ENCODE measurements at places on chromosomes 1 and 21.

- peak; percentile 27 for DNase-seq
Measured at GRCh38 chr1:155003766-155004351, 1.3 kb downstream of the ZBTB7B start.

DNA sequence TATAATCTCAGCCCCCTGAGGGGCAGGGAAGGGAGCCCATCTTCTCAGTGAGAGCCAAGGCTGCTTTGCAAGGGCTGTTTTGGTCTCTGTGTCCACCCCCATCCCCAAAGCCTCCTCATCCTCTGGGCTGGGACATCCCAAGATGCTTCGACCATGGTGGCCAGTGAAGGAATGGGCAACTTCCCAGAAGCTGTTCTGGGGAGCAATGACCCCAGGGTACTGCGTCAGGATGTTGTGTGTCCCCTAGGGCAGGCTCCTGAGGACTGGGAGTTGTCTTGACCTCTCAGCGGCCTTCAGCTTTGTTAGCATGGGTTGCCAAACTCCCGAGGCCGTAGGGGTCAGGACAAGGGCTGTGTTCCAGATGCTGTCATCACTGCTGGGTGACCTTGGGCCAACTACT lies 238.4 kb upstream of the POU3F1 start:
- no peak for DNase-seq

DNA sequence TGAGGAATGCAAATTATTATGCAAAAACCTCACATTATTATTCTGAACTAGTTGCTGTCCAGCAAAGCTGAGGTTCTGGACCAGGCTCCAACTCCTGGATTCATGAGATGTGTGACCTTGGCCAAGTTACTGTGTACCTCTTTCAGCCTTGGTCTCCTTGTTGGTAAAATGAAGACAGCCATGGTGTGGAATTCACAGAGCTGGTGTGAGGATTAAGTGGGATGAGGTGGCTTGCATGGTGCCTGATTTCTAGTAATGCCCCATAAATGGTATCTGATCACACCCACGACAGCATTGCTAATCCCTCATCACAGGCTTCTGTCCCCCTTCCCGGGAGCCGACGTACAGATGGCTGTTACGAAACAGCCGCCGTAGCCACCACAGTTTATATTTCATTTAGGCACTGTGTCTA lies 59.6 kb downstream of the PGBD5 start:
- no peak for DNase-seq

GRCh38 chr21:28261298-28261697 lies 731.4 kb downstream of the LTN1 start:
- DNase-seq = no peak

DNA sequence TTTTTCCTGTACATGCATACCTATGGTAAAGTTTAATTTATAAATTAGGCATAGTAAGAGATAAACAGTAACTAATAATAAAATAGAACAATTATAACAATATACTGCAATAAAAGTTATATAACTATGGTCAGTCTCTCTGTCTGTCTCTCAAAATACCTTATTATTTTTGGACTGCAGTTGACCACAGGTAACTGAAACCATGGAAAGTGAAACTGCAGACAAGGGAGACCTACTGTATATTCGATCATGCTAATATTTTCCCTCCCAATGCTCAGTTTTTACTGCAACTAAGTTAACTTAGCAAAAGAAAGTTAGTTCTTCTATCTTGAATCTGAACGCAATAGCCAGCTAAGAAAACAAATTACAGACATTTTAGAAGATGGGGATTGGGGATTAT lies 12.3 kb upstream of the DHX9 start:
- no peak for DNase-seq

- DNase-seq = peak; percentile 27
Measured at GRCh38 chr1:225962440-225962975, 21.5 kb upstream of the LEFTY2 start.

DNA sequence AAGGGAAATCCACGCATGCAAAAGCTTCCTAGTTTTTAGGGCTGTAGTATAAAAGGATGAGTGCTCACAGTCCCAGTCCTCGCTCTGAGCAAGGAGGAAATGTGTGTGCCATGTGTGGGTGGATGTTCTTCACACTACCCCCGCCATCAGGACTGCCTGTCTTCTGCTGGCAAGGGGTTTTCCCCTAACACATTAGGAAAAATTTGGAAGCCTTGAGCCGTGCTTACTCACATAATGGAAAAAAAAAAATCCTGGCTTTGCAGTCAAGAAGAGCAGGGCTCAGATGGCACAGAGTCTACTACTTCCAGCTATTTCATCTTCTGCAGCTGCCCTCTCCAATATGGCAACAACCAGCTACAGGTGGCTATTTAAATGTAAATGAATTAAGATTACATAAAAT lies 363.1 kb downstream of the PLPP3 start:
- DNase-seq = no peak

DNA sequence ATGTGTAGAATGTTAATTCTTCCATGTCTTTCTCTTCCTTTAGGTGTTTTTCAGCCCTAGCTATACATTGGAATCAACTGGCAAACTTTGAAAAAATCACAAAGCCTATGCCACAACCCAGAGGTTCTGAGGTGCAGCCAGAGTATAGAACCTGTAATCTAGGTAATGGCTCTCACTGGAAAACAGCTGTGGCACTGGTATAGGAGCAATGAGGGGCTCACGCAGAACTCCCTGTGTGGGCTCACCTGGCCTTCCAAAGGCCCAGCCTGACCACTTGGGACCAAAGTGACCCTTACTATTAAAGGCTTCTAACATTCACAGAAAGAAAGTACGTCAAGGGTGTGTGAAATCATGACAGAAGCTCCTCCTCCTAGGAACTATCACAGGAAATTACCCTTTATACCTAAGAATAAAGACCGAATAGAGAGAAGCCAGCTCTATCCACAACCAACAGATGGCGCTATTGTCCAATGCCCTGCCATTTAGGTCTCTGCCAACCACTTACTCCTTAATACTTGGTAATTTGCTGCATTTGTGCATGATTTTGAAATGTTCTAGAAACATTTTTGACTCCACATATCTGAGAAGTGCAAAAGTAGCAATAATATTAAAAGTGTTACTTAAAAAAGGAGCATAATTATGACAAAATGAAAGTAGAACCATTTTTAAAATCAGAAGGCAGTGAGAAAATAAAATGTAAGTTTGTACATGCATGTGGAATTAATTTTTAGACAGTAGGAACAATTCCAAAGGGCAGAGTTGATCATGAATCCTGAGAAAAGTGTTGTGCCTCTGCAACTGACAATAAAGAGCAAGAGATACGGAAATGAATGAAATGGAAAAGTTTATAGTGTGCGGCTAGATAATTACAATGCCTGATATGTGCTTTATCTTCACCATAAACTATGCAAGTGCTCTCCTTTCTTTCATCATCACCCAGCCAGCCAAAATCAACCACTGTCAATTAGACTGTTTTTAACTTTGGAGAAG lies 93.1 kb upstream of the HAO2 start:
- DNase-seq = no peak

- DNase-seq = no peak
Measured at GRCh38 chr1:8463144-8463927, 145.4 kb downstream of the SLC45A1 start.

- no peak for DNase-seq
Measured at GRCh38 chr1:162357681-162358266, 18.9 kb downstream of the SPATA46 start.

GRCh38 chr1:217861658-217862057 lies 230.5 kb downstream of the SPATA17 start:
- DNase-seq = no peak

DNA sequence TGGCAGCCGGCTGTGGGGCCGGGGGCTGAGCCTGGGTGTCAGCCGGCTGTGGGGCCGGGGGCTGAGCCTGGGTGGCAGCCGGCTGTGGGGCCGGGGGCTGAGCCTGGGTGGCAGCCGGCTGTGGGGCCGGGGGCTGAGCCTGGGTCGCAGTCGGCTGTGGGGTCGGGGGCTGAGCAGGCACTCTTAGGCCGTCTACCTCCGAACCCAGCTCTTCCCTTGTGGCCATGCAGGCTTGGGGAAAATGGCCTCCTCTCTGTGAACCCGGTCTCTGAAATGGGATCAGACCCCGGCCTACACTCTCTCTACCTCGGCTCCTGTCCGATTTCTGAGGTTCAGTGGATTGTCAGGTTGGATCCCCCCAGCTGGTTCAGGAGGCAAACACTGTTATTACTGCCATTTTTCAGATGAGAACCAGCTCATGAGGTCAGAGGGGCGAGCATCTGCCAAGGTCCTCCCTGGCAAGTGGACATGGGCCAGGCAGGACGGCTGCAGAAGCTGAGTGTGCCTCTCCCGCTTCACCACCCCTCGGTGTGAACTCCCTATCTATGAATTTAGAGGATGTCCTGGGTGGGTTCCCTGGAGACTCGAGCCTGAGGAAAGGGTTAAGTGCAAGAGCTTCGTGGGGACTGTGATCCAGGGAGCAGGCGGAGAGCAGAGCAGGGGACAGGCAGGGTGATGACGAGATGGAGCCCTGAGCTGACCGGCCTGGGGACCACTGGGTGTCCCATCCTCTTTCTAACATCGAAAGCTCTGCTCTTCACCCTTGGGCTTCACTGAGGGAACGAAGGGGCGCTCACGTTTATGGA lies 10.9 kb upstream of the COL18A1 start:
- DNase-seq = no peak

DNA sequence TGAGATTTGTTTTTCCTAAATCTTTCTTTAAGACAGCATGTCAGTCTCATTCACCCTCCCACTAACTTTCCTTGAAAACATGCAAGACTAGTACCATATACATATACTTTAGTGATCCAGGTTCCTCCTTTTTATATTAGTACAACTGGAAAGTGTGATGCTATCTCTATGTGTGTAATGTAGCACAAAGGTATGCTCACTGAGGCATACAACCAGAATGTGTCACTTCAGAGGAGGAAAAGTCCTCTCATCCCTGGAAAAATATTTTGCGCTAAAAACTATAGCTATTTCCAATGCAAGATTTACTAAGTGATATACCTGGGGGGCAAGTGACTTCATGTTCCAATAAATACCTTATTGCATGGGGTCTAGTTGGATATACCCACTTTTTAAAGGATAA lies 45.9 kb downstream of the BARHL2 start:
- DNase-seq = no peak

DNA sequence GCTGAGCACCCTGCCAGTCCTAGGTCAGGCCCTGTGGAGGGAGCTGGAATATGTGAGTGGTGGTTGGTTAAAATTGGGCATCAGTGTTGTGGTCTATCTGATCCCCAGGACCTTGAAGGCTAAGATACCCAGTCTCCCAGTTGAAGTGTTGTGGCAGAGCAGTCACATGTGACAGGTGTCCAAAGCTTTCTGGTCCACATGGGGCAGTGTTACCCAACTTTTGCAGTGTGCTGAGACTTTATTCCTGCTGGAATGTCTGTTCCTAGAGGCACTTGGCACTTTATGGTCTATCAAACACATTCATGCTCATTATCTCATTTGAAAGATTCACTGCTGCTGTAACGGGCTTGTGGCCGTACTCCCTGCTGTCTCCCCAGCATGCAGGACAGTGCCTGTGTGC lies 21.0 kb upstream of the LORICRIN start:
- no peak for DNase-seq

DNA sequence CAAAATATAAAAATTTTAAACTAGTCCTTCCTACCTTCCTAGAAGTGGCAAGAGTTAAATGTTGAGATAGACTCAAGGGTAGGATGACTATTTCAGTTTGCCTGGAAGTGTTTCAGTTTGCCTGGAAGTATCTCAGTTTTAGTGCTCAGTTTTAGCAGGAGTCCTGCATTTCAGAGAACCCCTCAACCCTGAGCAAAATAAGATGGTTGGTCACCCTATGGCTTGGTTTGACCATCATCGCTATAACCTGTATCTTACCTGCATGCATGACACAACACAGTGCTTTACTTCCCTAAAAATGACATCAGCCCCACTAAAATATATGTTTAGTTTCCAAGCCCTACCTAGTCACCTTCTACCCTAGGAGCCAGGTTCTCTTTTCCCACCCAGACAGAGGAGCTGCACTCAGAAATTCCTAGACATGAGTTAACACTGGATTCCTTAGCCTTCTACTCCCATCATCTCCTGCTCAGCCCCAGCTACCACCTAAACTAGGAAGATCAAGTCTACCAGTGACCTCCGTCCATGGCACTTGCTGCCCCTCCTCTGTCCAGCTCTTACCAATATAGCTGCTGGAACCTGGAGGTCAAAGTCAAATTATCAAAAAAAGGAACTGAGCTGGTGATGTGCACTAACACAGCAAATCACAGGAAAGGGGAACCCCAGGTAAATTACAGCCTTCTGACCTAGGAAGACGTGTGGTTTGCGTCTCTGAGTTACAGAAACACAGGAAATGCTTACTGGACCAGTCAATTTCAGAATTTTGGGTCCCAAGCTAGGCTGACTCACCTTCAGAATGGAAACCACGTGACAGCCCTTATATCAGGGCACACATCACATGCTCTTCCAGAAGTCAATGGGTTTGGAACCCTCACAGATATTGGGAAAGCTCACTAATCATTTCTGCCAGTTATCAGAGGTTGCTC lies 2.2 kb upstream of the G0S2 start:
- no peak for DNase-seq

DNA sequence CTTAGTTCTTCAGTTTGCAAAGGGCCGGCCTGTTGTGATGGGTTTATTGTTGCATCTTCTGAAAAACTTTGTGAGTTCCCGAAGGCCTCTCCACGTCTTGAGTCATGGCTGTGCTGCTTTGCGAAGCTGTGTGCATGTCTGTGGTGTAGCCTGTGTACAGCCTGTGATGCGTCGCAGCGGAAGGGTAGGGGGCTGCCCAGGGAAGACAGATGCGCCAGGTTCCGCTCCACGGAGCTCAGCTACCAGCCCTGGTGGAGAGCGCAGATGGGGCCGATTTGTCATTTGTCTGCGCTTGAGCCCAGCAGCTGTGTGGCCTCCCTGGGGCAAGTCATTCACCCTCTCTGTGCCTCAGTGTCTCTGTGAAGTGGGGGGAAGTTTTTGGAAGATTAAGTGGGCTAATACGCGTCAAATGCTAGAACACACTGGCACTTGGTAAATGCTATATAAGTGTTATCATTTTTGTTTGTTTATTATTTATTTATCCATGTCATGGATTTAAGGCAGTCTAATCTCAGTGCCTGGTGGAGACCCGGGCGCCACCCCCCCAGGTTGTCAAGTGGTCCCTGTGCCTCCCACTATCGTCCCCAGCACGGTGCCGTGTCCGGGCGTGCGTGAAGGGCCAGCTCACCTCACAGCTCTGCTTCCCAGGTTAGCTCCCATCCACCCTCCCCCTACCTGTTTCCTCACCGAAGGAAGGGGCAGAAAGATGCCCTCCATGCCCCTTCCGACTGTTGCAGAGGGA lies 8.4 kb downstream of the PDE9A start:
- no peak for DNase-seq

- no peak for DNase-seq
Measured at GRCh38 chr1:244325056-244325758, 126.5 kb downstream of the ADSS2 start.

- no peak for DNase-seq
Measured at GRCh38 chr1:29712284-29712651, 475.9 kb downstream of the PTPRU start.

DNA sequence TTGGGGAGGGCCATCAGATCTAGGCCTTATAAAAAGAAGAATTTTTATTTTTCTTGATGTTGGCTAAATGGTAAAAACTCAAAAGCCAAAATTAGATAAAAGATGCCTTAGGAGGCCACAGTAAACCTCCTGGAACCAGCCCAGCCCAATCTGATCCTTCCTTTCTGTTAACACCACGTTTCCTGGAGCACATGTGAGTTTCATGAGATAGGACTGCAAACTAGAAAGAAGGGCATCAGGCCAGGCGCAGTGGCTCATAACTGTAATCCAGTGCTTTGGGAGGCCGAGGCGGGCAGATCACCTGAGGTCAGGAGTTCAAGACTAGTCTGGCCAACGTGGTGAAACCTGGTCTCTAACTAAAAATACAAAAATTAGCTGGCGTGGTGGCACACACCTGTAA lies 6.7 kb downstream of the HSF2BP start:
- DNase-seq = no peak
